ENCODE measurements at places on chromosomes 11 and 22.

- DNase-seq: no peak
Measured at GRCh38 chr11:126496576-126497337, 141.3 kb downstream of the ST3GAL4 start.

- DNase-seq: peak; percentile 3
Measured at GRCh38 chr11:134361661-134362060, 29.9 kb downstream of the GLB1L2 start.

DNA sequence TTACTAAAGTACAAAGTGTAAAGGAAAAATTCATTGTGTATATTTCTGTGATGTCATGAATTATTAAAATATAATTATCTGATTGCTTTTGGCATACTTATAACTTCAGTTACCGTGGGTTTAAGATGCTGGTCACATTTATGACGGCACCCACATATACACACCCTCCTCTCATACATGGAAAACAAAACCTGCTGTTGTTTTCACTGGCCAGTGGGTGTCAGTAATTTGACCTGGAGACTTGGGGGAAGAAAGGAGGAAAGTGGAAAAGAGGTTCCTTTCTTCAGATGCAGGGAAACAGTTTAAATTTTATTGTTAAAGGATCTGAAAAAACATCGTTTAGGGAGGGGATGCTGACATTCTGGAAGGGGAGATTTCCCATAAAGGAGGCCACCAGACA, 742 bp upstream of the BBOX1 start:
- DNase-seq: no peak

DNA sequence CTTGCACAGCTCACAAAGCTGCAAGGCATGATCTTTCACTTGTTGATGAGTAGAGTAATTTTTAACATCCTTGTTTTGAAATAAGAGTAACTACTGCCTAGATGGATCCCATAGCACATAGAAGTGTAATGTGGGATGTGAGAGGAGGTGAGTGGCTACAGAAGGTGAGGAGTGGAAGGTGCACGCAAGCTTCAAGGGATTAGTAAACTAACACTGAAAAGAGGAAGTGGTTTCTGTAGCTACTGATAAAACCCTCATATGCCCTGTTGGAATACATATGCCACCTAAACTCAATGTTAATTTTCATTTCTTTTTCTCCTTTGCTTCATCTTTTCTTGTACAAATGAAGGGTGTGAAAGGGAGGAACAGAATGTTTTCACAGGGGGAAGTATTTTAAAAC, 22.0 kb upstream of the CTSC start:
- no peak for DNase-seq

DNA sequence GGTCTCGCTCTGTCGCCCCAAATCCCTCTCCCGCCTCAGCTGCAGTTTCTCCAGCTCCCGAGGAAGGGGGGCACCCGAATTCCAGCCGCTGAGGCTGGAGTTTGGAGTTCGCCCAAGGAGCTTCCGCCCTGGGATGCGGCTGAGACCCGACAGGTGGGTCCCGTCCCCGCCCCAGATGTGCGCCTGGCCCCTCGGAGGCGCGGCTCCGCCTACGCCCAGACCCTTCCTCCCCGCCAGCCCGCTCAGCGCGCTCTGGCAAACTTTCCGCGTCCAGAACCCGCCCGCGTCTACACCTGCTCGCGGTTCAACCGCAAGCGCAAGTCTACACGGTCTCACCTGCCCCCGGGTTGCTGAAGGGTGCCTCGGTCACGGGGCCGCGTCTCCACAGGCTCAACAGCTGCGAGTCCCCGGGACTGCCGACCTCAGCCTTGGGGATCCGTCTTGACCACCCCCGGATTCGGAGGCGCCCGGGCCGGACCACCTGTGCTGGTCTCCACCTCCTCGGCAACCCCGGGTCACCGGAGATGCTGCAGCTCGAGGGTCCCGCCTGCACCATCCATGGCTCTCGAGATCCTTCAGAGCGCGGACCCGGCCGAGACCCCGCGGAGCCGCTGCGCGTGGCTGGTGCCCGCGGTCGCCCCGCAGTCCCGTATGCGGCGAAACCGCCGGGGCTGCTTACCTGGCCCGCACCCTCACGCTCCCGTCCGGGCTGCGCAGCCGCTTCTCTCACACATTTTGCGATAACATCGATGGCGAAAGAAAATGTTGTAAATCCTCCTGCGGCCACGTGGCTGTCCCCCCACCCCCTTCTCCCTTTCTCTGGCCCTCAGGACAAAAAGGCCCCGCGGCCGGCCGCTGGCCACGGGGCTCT, 63.6 kb downstream of the NFAM1 start:
- no peak for DNase-seq

- no peak for DNase-seq
Measured at GRCh38 chr11:75500742-75501141, 25.0 kb downstream of the GDPD5 start.

GRCh38 chr11:69575296-69576068, 65.5 kb upstream of the CCND1 start:
- no peak for DNase-seq

DNA sequence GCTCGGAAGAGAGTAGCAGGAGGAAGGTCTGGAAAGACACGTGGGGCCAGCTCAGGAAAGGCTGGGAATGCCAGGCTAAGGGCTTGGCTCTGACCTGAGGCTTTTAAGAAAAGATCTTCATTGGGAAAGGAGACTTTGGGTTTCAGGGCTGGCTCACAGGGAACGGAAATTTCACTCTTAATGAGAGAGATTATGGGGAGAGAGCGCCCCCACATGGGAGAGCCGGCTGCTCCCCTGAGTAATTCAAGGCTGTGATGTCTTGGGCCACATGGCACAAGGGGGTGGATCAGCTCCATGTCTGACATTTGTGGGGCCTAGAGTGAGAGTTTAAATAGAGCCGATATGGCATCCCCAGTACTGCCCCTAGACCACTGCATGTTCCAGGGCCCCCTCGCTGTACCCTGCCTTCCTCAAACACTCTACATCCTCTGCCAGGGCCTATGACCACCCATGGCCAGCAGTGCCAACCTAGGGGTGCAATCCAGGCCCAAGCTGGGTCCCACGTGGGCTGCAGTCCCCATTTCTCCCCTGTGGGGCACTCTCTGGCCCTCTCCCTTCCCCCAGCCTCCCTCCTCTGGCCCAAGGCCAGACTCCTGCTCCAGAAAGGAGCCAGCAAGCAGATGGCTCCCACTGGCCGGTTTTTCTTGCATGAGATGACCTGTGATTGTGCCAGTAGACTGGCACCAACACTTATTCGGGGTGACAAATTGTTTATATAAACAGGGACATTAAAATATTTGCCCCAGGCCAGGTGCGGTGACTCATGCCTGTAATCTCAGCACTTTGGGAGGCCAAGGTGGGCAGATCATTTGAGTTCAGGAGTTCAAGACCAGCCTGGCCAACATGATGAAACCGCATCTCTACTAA, 75.2 kb downstream of the ISX start:
- peak; percentile 26 for DNase-seq

GRCh38 chr22:39623603-39624500, 53.3 kb downstream of the CACNA1I start:
- DNase-seq: no peak

DNA sequence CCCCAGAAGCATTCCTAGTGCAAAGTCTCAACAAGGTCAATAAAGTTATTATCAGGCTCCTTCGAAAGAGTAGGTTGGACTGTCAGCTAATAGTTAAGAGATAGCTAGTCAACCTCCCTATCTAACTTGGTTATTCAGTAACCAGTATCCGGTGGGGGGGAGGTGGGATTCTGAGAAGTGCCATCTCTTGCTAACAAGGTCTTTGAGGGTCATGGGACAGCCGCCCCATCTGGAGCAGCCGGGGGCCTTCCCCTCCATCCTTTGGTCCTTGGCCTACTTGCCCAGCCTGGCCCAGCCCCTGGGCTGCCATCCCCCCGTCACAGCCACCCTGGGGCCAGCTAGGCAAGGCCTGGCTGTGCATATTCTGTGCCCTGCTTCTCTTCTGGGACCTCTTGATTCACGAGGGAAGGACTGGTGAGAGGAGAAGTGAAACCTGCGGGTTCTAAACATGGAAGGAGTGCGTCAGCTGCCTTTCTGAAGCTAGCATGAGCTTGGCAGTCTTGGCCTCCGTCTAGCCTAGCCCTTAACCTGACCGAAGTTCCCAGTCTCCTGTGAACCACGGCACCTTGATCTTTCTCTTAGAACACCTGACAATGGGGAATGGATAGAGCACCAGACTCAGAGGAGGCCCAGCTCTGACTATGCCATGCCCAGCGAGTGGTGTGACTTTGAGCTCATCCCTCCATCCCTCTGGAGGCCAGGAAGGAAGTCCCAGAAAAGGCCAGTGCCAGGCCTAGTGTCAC, 9.3 kb downstream of the SLC37A2 start:
- DNase-seq: no peak

- no peak for DNase-seq
Measured at GRCh38 chr11:116602637-116602942, 170.2 kb downstream of the BUD13 start.

GRCh38 chr11:131914361-131914774, 544.0 kb downstream of the NTM start:
- no peak for DNase-seq

GRCh38 chr11:93732237-93732892, 8.9 kb downstream of the TAF1D start:
- no peak for DNase-seq

DNA sequence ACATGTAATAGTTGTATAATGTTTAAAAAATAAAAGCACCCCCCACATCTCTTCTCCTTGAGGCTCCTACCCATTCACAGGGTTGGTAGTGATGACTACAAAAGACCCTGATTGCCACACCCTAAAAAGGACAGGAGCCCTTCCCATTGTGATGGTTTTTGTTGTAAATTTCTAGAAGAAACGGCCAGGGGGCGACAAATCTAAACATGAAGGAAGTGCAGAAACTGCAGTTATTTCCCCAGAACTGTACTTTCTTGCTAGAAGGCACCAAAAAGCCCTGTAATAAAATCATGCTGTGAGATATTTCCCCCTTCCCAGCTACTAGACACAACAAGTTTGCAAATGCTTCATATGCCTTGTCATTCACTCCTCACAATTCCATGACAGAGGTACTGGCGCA, 10.8 kb downstream of the PRR5L start:
- peak; percentile 15 for DNase-seq

DNA sequence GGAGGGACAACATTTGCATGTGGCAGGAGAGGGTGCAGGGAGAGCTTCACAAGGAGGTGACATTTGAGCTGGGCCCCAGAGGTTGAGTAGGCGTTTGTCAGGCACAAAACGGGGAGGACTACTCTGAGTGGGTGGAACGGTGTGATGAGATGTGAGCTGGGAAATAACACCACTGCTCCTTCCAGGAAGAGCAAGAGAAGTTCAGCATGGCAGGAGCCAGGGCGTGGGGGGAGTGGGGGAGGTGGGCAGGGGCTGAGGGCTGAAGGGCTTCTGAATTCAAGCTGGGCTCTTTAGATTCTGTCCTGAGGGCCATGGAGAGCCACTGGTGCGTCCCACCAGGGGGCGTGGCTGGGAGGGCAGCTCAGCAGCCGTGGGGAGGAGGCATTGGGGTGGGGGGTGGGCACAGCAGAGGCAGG, 54.2 kb downstream of the OTOG start:
- no peak for DNase-seq

- no peak for DNase-seq
Measured at GRCh38 chr11:45603946-45604682, 61.3 kb downstream of the CHST1 start.

DNA sequence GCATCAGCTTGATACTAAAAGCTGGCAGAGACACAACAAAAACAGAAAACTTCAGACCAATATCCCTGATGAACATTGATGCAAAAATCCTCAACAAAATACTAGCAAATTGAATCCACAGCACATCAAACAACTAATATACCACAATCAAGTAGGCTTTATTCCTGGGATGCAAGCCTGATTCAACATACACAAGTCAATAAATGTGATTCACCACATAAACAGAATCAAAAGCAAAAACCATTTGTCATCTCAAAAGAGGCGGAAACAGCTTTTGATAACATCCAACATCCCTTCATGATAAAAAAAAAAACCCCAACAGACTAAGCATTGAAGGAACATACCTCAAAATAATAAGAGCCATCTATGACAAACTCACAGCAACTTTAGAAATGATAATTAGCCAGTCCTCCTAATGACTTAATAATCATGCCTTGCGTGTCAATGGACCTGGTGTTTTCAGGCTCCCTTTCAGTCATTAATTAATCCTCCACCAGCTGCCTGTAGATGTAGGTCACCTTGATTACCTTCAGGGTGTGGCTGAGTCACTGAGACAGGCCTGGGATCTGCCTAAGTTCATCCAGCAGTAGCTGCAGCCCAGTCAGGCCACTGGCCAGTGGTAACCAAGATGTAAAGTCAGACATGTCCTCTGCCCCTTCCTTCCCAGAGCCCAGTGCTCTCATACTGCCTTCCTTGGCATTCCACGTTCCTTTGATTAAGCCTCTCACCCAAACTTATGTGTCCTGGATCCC, 109.8 kb downstream of the EHF start:
- no peak for DNase-seq

- no peak for DNase-seq
Measured at GRCh38 chr11:66902486-66903177, 45.8 kb downstream of the LRFN4 start.

GRCh38 chr11:28596816-28597215, 488.6 kb downstream of the METTL15 start:
- no peak for DNase-seq

DNA sequence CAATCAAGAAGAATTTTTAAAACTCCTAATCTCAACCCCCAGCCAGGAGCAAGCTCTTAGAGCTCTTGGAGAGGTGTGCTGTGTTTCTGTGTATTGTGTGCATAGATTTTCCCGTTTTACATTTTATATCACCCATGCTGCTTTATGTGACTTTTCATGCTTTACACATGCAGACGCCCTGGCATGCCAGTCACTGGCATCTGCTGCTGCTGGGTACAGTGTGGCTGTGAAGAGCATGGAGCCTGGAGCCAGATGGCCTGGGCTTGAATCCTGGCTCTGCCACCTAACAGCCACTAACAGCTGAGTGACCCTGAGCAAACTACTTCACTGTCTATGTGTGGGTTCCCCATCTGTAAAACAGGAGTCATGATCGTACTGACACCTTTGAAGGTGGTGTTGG, 23.1 kb downstream of the POLR3H start:
- DNase-seq: no peak

- DNase-seq: no peak
Measured at GRCh38 chr11:9379041-9379440, 5.4 kb upstream of the IPO7 start.

- no peak for DNase-seq
Measured at GRCh38 chr11:9438611-9439010, 22.2 kb upstream of the ZNF143 start.

GRCh38 chr22:17830043-17830961, 56.0 kb upstream of the BID start:
- DNase-seq: peak; percentile 86

GRCh38 chr11:44338698-44339529, 29.0 kb upstream of the ALX4 start:
- DNase-seq: no peak

DNA sequence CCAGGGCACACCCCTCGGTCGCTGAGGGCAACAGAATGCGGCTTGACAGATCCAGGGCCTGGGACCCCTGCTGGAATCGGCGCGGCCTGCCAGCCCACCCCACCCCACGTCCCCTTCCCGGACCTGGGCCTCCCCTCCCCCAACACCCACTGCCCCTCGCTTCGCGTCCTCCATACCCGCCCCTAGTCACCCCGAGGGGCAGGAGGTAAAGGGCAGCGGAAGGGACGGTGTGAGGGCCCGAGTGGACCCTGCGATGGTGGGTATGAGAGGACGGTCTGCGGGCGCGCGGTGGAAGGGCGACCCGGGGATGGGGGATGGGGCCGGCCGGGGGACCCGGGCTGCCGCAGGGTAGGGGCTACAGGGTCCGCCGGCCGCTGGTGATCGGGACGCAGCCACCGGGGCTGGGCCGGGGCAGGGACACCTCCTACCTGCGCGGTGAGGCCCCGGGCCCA, 311 bp downstream of the APBB1 start:
- peak; percentile 32 for DNase-seq

- no peak for DNase-seq
Measured at GRCh38 chr11:118010738-118011461, 24.7 kb downstream of the IL10RA start.

Measured in BE2C (cell line).